ENCODE measurements at places on chromosomes 7 and 10.

DNA sequence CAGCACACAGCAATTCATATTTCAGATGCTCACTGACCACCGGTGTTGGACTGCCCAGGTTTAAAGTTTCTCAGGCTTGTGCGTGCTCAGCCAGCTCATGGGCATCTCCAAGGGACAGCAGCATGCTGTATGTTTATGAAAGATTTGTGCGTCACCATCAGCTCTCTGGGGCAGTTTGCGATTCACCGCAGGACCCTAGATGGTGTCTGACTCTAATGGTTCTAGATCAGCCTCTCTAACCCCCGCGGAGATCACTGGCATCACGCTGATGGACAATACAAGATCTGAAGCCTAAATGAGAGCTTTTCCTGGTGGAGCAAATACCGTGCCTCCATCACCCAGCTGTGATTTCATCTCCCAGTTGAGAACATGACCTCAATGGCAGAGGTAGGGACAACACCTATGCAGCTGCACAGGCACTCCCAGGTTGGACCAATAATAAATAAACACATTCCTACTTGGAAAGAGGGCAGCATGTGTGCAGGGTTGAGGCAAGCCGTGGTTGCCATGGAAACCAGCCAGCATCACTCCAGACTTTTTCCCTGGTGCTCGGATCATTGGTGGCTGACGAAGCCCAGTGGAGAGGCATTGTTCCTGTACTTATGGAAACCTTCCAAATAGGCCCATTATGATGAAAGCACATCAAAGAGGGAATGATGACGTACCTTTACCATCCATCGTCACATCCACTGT, 253.6 kb downstream of the KCNMA1 start:
- no peak for DNase-seq

GRCh38 chr10:52483587-52483986, 169.5 kb downstream of the DKK1 start:
- no peak for DNase-seq

DNA sequence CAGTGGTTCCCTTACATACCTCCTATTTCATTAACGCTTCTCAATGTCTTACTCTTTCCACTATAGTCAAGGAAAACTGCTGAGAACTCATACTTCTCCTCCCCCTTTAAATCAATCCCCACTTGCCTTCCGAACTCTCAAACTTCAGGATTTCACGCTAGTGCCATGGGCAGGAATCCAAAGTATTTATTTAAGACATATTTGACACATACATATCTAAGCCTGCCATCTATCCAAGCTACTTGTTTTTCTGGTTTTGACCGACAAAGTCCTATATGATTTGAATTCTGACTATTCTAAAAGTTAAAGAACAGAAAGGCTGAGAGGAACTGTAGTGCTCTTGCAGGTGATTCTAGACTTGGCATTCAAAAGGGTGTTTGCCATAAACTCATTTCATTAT, 51.8 kb downstream of the CCDC6 start:
- no peak for DNase-seq

DNA sequence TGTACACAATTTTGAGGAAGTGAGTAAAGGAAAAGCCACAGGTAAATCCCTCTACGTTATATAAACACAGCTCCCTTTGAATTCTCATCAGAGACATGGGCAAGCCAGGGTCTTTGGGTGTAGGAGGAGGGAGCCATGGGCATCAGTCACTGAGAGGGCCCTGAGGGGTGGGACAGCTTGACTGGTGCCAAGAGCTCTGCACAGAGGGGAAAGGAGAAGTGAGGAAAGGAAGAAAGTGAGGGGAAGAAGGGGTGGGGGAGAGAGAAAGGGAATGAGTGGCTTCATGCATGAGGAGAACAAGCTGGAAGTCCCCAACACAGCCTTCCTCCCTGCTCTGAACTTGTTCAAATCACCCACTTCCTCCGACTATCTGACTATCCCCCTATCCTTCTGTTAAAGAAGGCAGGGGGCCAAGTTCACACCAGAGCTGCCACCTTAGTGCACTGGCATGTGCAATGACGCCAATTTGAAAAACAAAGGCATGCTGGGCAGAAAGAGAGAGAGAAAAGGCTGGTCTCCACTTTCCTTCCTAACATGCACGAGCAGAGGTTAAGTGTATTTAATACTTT, 16.4 kb upstream of the RNF148 start:
- no peak for DNase-seq

- DNase-seq = no peak
Measured at GRCh38 chr7:37945336-37945735, 24.9 kb downstream of the EPDR1 start.

- no peak for DNase-seq
Measured at GRCh38 chr7:135644154-135644553, 18.2 kb upstream of the STMP1 start.

GRCh38 chr7:95811846-95812445, 39.6 kb downstream of the DYNC1I1 start:
- DNase-seq = no peak

DNA sequence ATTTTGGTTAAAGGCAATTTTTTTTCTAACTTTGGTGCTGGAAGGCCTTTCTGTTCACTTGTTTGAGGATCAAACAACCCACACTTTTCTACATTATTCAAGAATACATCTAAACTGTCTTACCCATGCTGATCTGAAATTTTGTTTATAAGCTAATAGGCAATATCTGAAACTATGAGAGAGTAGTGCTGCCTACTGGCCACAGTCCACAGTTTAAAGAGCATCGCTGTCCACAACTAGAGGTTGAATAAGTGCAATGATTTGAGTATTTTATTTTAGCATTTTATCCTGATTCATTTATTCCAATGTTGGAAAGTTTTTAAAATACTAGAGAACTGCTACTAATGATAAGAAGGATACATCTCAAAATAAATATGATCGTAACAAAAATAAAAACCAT, 306.9 kb downstream of the ELMO1 start:
- DNase-seq = no peak

- no peak for DNase-seq
Measured at GRCh38 chr7:13508586-13508985, 480.9 kb downstream of the ETV1 start.

All from stimulated activated CD4-positive, alpha-beta T cell treated with anti-CD3 and anti-CD28 coated beads, Interleukin-12 subunit alpha, Interleukin-12 subunit beta, amount 100 ng/mL, for 24 hours (primary cell).